ENCODE measurements at places on chromosomes 3 and 15. TPM values are rescaled to one million over a fixed set of nuclear protein-coding genes. Genes with fewer than 3 reads are reported as not detected.

GRCh38 chr3:184739594-184740505 lies 28.0 kb upstream of the MAGEF1 start:
- DNase-seq: no peak

DNA sequence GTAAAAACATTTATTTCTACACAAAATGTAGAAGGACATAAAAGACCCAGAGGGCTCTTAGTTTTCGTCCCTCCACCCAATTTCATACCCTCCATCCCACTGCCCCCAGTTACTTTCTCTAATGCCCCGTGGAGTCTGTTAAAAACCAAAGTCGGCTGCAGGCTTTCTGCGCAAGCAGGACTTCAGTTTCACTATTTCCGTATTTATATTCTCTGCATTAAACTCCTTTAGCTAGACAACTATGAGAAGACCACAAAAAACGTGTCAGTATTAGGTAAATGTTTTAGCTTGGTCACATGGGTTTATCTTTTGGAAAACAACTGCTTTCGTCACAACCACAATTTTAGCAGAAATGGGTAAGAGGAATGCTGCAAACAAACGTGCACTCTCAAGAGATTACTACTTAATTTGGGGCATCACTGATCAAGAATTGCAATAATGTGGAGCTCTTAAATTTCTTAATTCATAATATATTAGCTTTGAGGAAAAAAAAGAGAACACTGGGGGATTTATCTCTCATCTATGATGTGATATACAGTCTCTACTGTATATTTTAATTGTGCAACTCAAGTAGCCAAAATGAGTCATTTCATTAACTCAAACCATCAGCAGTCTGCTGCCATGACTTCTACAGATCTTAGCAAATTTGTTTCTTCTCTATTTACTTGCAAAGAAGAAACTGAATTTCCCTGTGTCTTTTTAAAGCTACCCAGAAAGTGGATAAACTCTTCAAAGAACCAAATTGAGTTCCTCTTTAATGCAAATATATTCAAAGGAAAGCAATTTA lies 740 bp upstream of the NSMCE3 start:
- DNase-seq: peak; percentile 38

DNA sequence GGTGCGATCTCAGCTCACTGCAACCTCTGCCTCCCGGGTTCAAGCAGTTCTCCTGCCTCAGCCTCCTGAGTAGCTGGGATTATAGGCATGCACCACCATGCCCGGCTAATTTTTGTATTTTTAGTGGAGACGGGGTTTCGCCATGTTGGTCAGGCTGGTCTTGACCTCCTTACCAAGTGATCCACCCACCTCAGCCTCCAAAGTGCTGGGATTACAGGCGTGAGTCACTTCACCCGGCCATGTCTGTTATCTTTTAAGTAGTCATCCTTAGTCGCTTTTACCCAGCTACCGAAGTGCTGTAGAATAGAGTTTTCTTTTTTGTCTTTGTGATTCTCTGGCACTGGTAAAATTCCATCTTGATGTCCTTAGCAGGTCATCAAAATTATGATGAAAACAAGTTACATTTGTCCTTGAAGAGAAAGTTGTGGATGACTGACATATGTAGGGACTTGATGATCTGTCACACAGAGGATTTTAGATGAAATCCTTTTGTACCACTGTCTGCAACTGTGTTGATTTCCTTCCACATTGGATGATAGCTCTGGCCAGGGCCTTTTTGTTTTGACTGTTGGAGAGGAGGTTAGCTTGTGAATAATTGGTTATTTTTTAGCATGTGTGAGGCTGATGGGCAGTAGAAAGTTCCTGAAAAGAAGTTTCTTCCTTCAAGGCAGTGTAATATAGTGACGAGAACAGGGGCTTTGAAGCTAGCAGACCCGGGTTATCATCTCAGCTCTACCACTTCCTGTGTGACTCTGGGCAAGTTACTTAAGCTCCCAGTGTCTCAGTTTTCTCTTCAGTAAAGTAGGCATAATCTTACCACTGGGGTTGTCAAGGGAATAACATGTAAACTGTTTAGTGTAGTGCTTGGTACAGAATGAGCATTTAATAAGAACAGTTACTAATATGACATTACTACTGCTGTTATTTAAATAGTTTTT lies 18.8 kb downstream of the ATG7 start:
- peak; percentile 20 for DNase-seq

Gene RAB6B
- total RNA-seq: not detected
